ENCODE measurements at places on chromosomes 2 and 18.

DNA sequence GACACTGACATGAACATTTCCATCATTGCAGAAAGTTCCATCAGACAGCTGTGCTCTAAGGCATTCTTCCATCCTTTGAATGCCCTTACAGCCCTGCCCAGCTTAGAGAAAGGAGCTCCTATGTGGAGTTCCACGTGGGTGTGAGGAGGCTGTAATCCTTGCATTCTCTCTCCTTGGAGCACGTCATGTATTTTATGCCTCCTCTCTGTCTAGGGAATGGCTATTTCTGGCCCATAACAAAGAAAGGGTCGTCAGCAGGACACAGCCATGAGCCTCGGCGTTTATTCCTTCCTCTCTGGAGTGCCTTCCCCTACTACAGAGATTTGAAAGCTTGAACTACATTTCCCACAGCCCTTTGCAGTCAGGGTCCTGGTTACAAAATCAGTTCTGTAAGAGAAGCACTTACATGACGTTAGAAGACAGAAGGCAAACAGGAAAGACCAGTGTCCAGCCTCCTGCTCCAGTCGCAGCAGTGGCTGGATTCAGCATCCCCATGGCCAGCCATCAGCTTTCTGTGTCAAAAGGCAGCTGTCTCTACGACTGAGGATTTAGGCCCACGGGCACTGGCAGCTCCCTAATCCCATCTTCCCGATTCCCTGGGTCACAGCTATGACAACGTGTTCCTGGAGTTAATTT lies 234.9 kb downstream of the TFCP2L1 start:
- DNase-seq = no peak

GRCh38 chr2:240448387-240449274 lies 13.2 kb downstream of the GPC1 start:
- DNase-seq = no peak

DNA sequence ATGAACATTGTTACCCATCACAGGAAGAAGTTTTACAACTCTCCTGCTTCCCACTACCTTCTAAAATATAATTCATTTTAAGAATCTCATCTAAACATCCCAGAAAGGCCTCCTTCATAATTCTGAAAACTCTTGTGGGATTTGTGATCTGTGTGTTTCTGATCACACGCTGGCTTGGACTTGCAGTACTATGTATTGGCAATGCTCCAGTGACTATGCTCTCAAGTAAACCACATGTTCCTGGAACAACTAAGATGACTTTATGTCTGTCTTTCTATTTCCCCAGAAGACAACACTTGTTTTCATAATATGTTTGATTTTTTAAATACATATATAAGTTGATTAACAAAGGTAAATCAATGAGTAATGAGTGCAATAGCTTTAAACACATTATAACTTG lies 376.6 kb upstream of the NETO1 start:
- no peak for DNase-seq

DNA sequence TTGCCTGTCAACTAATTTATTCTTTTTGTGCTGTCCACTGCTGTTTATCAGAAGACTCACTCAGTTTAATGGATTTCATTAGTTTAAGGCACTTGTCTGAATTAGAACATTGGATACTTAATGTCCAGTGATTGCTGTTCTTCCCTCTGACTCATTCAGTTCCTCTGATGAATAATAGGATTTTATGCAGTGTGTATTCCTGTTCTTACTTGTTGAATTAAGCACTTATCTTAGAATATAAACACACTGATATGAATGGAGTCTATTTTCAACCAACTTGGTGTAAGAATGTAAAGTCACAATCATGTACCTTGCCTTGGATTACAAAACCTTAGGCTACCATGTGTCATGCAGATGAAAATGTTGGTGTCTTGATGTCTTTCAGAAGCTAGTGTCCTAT lies 87.0 kb upstream of the PROKR1 start:
- DNase-seq = no peak

GRCh38 chr2:160257743-160258491 lies 57.8 kb upstream of the ITGB6 start:
- DNase-seq = no peak

- no peak for DNase-seq
These were observed 296.9 kb upstream of the RND3 start for GRCh38 chr2:150784389-150784788.

DNA sequence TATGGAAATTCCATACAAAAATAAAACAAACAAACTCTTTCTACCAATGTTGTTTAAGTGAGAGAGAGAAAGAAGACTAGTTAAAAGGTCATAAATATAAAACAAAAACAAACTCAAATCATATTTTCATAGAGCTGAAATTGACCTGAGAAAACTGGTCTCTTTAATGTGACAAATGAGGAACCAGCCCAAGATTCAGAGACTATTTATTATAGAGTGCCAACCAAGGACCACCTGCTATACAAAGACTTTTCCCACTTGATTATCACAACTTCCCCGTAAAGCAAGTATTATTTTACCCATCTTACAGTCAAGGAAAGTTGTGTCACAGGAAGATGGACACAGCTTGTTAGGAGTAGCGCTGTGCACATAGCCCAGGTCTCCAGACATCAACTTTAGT lies 13.3 kb downstream of the ANKRD44 start:
- DNase-seq = no peak

DNA sequence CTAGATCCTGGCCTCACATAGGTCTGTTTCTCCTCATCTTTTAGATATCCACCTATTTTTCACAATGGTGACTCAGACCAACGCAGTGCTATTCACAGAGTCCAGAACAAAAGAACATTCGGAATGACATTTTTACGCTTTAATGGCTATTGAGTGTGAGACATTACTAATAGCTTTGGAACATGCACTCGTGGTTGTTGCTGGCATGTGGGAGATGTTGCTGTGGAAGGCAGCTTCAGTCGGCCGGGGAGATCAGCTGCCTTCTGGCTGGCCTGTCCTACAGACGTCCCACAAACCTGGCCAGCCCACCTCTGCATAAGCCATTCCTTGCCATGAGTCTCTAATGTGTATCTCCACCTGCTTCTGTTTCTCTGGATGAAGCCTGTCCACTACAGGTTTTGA lies 3.4 kb downstream of the MBP start:
- no peak for DNase-seq

DNA sequence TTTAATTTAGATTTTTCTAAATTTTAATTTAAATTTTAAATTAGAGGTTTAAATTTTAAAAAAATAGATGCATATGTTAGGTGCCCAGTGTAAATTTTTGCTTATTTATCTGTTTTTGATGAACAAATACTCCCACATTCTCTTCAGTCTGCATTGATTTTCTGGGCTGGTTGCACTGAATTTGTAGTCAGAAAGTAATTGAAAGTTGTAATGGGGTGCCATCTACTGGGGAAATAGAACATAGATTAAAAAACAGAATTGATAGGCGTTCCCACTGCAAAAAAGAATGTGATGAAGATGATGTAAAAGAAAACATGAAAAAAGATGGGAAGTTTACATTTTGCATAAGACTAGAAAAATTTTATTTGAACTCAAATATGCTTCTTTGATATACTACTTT lies 51.7 kb upstream of the CCDC85A start:
- no peak for DNase-seq

DNA sequence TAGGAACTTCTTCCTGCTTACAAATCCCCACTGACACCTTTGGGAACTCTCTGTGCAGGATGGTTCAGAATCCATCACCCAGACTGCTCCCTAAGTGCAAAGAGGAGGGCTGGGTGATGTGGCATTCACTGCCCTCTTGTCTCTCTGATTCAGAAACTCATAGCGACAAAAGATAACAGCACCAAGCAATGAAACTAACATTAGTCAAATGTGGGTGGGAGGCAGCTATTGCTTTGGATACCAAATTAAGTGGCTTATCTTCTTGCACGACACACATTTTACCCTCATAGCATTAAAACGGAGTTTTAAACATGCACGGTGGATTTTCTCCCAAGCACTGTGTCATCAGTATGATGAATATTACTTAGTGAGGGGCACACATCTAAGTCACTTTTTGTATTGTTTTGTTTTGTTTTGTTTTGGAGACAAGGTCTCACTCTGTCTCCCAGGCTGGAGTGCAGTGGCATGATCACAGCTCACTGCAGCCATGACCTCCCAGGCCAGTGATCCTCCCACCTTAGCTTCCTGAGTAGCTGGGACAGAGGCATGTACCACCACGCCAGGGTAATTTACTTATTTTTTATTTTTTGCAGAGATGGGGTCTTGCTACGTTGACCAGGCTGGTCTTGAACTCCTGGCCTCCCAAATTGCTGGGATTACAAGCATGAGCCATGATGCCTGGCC lies 40.9 kb upstream of the NEB start:
- DNase-seq = no peak

DNA sequence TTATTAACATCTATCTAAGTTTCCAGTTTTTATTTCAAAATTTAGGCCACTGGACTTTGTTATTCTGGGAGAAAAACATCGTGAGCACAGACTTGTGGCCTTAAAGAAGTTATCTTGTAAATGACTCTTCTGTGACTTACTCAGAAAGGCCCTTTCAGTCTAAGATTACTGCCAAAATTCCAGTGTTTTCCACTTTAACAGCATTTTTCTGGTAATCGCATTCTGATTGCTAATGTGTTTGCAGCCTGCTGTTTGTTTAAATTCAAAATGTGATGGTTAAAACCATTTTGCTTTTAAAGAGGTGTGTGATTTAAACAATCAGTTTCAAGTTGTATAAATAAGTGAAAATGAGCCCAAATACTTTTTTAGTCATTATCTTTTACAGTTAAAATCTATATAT lies 136.7 kb upstream of the DAPL1 start:
- DNase-seq = no peak

GRCh38 chr18:2201036-2201600 lies 370.2 kb downstream of the METTL4 start:
- DNase-seq = no peak

DNA sequence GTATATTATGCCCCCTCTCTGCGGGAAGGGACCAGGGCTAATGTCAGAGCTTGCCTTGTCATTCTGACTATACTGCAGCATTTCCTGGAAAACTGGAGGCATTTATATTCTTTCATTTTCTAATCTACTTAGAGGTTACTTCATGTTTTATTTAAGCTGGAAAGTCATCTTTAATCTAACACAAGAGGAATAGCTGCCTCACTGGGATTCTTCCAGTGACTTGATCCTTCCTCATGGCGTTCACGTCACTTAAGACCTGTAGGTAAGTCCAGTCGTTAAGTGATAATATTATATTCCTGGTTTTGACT lies 727.6 kb upstream of the DDX18 start:
- DNase-seq = no peak

GRCh38 chr2:218371983-218372350 lies 10.1 kb upstream of the SLC11A1 start:
- no peak for DNase-seq

DNA sequence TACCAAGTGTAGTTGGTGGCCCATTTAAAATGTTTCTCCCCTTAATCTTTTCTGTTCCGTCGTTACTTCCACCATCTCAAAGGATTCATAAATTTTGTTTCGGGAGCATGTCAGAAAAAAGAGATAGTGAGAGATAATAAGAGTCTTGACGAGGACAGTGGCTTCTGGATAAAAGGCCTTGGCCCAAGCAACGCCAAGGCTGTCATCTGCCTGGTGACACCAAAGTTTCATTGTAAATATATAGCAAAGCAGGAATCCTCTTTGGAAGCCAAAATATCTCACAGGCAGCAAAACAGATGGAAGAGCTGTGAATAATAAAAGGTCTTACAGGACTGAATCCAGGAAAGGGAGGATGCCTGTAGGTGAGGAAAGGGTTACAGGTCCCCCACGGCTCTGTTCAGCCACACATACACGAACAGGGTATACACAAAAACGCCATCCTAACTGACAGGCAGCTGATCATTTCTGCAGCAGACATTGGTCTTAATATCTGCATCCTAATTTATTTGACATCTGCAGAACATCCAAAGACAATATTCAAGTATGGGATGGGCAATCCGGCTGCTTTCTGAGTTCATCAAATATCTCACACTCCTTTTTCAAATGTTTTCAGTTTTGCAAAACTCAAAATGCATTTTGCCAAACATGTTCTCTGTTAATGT lies 382.8 kb downstream of the OSR1 start:
- DNase-seq = no peak

- no peak for DNase-seq
These were observed 14.6 kb downstream of the LDLRAD4 start for GRCh38 chr18:13232971-13233786.

DNA sequence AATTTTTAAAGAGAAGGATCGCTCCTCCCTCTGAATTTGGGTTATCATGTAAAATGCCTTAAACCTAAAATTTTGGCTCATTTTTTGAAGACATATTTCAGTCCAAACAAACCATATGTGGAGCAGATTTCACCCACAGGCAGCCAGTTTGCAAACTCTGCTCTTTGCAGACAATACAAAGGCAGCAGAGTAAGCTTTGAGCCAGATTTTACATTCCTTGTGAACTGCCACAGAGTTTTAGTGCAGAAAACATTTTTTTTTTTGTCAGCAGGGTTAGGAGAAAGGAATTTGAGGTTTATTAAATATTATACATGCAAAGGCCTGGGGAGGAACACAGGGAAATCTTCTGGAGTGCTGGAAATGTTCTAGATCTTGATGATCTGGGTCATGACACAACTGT lies 171.9 kb upstream of the FN1 start:
- DNase-seq = no peak

GRCh38 chr2:86300496-86300895 lies 36.9 kb downstream of the REEP1 start:
- DNase-seq = no peak

GRCh38 chr18:45556222-45556621 lies 59.1 kb upstream of the SLC14A2 start:
- no peak for DNase-seq

GRCh38 chr2:228224410-228224809 lies 42.9 kb upstream of the SPHKAP start:
- DNase-seq = no peak

DNA sequence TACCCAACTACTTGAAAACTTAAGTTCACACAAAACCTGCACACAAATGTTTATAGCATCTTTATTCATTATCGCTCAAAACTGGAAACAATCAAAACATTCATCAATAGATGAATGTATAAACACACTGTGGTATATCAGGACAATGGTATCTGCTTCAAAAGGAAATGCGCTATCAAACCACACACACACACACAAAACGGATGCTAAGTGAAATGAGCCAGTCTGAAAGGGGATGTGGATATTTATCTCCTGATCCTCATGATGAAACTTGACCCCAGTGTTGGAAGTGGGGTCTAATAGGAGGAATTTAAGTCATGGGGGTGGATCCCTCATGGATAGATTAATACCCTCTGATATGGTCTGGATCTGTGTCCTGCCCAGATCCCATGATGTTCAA lies 22.0 kb downstream of the PDCL3 start:
- DNase-seq = no peak
